Fibroblast of villous mesenchyme (primary cell): ENCODE measurements at places on chromosomes 1 and 21. TPM values are rescaled to one million over a fixed set of nuclear protein-coding genes. Genes with fewer than 3 reads are reported as not detected.

CD84 gene
- not detected in 2 replicates for total RNA-seq

UAP1 gene
- total RNA-seq = 93.1 and 108 TPM in 2 replicates

MAP10 gene
- total RNA-seq = 1.9 and 2.2 TPM in 2 replicates

DNA sequence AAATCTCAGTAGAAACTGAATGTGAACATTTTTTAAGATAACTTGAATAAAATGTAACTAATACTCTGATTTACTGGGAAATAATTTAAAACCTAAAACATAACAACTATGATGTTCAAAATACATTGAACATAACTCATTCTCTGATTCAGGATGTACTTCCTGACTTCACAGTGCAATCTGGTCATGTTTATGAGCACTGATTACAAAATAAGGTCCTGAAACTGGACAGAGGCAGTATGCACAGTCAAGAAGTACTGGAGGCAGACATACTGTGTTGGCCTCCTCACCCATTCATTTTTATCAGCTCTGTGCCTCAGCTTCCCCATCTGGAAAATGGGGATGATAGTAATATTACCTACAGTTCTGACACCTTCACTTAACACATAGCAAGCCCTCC lies 651.3 kb downstream of the PTPRC start:
- peak; percentile 55 for DNase-seq

GRCh38 chr1:16375521-16376340 lies 8.7 kb downstream of the SZRD1 start:
- peak; percentile 93 for DNase-seq

GRCh38 chr21:25283720-25284119 lies 323.6 kb downstream of the MRPL39 start:
- DNase-seq = peak; percentile 28

DNA sequence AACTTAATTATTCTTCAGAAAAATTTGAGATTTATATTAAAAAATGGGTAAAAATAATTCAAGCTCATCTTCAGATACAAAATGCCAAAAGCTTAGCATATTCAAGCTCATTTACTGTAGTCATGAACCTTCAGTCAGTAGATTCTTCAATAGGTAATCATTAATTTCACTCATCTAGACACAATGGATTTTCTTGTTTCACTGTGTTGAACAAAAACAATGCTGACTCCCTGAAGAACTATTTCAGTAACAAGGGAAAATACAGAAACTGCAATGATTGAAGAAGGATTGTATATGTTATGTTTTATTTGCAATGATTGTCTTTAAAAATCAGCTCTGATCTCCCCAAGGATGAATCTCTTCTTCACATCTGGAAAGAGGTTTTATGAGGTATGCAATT lies 9.2 kb upstream of the HOOK1 start:
- DNase-seq = no peak

GRCh38 chr1:62891956-62892562 lies 108.1 kb downstream of the ATG4C start:
- DNase-seq = no peak

- no peak for DNase-seq
Observed at GRCh38 chr1:199937161-199937560, 90.3 kb upstream of the NR5A2 start.

GRCh38 chr1:202659974-202660373 lies 50.3 kb downstream of the SYT2 start:
- DNase-seq = no peak

DNA sequence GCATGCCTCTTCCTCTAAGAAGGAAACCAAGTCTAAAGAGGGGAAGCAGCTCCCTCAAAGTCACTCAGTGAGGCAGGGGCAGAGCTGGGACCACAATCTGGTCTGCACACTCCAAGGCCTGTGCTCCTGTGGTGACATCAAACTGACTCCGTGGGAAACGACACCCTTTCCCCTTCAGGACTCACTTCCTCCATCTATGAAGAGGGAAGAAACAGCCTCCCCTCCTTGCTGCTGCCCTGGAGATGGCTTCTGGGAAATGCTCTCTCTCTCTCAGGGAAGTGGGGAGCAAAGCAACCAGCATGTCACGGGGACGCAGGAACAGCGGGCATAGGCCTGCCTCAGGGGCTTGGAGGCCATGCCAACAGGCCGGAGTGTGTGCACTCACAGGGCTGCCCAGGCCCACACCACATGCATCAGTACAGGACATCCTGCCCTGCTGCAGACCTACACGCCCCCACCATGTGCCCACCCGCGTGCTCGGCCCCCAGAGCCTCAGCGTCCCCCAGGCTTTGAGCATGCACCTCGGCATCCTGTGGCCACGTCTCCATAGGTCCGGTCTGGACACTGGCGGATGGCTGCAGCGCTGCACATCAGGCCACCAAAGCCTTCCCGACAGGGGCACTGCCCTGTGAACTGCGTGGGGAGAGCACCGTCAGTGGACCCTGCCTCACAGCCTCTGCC lies 25.7 kb downstream of the LAMB3 start:
- no peak for DNase-seq
